ENCODE measurements at places on chromosomes 1 and 21.
A peak's percentile ranks its signal among the peaks of the same experiment; 100 is the strongest.

- no peak for DNase-seq
Observed at GRCh38 chr1:115783311-115783710, 14.8 kb upstream of the CASQ2 start.

DNA sequence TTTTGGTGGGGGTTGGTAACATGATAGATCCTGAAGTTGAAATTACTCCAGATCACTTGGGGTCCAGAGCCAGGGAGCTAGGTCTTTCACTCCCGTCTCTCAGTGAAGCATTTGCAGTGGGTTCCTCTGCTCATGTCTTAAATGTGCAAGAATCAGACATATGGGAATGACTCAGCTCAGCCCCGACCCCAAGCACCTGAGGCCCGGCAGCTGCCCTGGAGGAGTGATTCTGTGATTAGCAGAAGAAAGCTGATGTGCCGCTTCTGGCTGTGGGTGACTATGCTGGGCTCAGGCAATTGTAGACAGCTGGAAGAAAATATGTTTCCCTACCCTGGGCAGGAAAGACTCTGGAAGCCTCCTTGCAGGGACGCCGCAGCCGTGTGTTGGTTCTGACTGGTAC lies 601.7 kb downstream of the NPHP4 start:
- DNase-seq: no peak

DNA sequence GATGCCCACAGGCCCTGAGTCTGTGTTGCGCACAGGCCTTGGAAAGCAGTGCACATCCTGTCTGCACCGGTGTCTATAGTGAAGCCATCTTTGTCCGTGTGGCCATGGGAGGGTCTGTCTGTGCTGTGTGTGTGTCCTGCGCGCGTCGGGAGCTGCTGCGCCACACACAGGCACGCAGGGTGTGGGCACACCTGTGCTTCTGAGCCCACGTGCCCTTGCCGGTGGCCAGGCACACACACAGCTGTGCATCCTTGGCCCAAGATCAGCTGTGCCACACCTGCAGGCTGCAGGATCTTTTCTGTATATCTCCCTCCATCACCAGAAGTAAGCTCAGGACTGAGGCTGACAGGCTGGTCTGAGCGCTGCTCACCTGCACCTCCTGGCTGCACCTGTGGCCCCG lies 3.2 kb upstream of the SAMD11 start:
- no peak for DNase-seq

DNA sequence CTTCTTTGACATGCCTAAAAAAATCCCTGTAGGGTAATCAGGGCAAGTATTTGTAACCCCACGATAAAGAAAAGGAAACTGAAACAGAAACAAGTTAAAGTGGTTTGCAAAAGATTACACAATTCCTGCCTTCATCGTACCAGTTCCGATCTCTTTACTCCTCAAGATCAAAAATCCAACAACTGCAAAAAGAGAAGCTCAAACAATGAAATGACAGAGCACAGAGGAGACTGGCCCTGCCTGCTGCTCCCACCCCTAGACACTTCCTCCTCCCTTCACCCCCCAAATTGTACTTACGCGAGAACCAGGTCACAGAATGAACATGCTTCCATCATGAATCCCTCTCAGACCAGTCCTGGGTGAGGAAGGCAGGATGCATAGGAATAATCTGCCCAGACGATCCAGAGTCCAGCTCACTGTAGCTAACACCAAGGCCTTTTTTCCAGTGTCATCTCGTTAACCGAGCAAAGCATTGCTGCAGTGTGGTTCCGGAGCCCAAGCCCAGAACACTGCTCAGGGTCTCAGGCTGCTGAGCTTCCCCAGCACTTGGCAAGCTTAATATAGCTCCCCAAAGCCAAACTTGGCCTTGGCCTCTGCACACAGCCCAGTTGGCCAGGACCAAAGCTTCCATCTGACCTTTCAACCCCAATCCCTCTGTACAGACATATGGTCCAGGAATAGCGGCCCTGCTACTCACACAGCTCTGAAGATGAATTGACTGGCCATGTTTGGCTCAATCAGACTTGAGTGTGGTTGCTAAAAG lies 20.3 kb downstream of the RXRG start:
- no peak for DNase-seq

GRCh38 chr1:1132042-1132950 lies 16.4 kb upstream of the C1orf159 start:
- DNase-seq: no peak

GRCh38 chr1:114346480-114347029 lies 164.4 kb downstream of the TRIM33 start:
- DNase-seq: peak; percentile 80

- DNase-seq: no peak
Observed at GRCh38 chr1:171220081-171220420, 28.2 kb upstream of the FMO1 start.

- peak; percentile 27 for DNase-seq
Observed at GRCh38 chr1:186605762-186606350, 74.4 kb downstream of the PTGS2 start.

GRCh38 chr1:232905331-232906034 lies 44.9 kb upstream of the NTPCR start:
- no peak for DNase-seq

GRCh38 chr1:153679337-153680119 lies 1.0 kb downstream of the NPR1 start:
- DNase-seq: no peak

DNA sequence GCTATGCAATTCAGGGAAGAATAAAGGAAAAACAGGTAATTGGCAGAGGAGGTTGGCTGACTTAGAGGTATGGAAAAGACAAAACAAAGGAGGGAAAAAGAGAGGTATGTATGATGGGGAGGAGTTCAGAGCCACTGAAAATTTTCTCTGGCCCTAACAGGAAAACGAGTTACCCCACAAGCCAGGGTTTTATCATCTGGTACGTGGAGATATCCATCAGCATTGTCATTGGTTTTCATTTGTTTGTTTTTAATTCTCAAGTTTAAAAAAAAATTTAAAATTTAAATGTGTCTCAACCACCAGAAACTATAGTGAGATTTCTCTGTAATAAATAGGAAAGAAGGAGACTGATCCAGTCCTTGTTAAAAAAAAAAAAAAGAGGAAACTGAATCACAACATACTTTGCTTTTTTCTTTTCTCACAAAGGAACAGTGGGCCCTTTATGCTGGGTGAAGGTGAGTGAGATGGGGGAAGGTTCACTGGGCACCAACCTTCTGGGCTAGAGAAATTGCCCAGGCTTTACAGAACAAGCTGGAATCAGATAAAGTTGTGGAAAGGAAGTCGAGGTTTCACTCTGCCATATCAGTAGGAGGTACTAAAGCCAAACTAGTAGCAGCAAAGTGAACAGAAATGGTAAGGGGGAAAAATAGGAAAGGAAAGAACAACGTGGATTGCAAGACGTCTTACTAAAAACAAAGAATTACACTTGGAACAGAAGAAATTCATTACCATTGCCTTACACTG lies 2.7 kb downstream of the IFNAR2 start:
- no peak for DNase-seq

GRCh38 chr1:151713044-151713443 lies 3.6 kb downstream of the CELF3 start:
- DNase-seq: no peak

GRCh38 chr1:212228076-212228475 lies 57.1 kb upstream of the PPP2R5A start:
- DNase-seq: no peak

DNA sequence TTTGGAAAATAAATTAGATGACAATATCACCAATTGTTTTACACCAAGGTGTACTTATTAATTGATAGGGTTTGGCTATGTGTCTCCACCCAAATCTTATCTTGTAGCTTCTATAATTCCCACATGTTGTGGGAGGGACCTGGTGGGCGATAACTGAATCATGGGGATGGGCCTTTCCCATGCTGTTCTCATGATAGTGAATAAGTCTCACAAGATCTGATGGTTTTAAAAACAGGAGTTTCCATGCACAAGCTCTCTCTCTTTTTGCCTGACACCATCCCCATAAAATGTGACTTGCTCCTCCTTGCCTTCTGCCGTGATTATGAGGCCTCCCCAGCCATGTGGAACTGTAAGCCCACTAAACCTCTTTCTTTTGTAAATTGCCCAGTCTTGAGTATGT lies 131.0 kb upstream of the LMO4 start:
- no peak for DNase-seq

DNA sequence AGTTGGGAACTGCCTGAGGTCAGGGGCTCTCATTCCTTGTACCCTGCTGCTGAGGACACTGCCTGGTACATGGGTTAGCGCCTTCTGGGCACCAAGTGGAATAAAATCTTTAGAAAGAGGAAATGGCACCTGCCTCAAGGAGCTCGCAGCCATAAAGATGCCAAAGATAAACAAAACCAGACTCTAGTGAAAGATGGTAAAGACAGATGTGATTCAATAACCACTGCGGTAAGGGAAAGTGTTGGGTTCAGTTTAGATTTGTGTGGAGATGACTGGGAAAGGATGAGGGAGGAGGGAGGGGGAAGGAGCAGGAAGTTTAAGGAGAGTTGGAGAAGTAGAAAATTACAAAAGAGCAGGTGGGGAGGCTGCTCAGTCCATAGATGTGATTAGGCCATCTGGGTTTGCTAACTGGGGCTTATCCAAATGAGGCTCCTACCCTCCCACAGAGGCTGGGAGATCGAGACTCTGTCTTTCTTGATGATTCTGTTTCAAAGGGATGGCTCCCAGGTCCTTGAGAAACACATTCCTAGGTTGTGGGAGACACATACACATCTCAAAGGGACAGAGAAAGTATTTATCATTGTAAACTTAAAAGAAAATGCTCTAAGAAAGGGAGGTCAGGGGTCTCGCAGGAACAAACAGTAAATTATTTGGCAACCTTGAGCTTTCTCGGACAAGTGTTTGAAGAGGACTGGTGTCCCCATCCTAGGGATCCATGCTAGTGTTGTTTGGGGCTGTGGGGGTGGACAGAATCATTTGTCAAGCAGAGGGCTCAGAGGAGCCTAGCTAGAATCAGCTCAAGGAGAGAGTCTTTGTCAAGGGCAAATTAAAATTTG lies 65.7 kb upstream of the MORC3 start:
- DNase-seq: no peak

DNA sequence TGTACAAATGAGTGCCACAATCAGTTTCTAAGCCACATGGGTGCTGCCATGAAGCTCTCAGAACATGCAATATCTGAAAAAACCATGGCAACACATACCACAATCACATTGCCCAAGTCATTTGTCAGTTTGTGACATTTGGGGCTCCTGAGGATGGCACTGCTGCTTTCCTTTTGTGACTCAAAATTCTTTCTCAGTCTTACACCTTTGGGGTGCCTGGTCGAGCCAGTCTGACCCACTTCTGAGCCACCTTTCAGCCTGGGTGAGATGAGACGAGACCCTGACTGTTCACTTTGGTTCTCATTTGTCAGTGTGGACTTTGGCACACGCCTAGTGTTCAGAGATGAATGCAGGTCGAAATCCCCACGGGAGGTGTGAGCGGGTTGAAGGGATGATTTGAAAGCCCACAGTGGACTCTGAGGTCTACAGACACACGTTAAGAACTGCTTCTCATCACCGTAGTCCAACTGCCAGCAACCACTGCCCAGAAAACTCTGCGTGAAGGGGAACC lies 8.0 kb downstream of the BATF3 start:
- no peak for DNase-seq

- DNase-seq: no peak
Observed at GRCh38 chr1:19648689-19649088, 4.6 kb downstream of the NBL1 start.

- DNase-seq: no peak
Observed at GRCh38 chr1:28412731-28413130, 43.2 kb downstream of the PHACTR4 start.

- DNase-seq: no peak
Observed at GRCh38 chr1:211741116-211741515, 65.7 kb upstream of the NEK2 start.

- DNase-seq: no peak
Observed at GRCh38 chr1:202274611-202275010, 67.1 kb downstream of the UBE2T start.

DNA sequence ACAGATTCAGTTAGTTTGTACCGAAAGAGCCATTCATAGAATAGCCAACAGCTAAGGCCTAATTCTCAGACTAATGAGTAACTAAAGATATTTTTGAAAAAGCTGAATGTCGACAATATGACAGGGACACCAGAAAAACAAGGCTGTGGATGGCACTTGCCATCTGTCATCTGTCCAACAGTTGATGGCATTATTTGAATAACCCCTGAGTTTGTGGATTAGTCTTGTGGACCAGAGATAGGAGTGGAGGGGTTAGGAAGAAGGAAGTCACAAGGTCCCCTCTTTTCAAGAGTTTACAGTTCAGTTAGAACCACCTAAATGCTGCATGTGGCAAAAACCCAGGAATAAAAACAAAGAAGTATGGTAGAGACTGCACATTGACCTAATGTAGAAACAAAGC lies 356.5 kb upstream of the DUSP10 start:
- no peak for DNase-seq

DNA sequence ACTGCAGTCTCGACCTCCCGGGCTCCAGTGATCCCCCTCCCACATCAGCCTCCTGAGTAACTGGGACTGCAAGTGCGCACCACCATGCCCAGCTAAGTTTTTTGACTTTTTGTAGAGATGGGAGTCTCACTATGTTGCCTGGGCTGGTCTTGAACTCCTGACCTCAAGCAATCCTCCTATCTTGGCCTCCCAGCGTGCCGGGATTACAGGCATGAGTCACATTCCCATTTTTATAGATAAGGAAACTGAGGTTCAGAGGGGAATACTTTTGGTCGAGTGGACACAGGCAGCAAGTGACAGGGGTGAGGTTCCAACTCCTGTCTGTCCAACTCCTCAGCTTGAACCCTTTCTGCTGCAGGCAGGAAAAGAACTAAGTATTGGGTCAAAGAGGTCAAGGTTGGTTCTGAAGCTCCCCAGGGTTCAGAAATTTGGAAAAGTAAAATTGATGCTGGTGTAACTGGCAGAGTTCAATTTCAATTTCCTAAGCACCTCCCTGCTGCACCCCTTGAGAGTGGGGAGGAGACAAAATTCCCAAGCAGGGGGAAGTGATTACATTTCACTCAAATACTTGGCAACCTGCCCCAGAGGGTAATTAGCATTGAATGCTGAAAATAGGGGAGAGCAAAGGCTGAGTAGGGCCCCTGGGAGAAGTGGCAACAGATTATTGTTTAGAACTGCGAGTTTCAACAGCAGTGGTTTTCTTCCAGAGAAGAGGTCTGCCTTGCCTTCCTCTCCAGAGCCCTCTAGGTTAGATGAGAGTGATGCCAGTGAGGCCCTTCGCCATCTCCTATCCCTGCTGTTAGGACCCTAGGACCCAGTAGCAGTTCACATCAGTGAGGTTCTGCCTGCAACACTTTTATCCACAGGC lies 17.5 kb upstream of the ALPL start:
- DNase-seq: no peak

- DNase-seq: no peak
Observed at GRCh38 chr1:46134660-46135331, 2.4 kb upstream of the PIK3R3 start.

- no peak for DNase-seq
Observed at GRCh38 chr1:197103300-197103699, 36.2 kb upstream of the F13B start.

- no peak for DNase-seq
Observed at GRCh38 chr1:64502931-64503330, 33.0 kb downstream of the CACHD1 start.

GRCh38 chr1:24503059-24503751 lies 569 bp downstream of the RCAN3 start:
- no peak for DNase-seq

All from GM12864 (cell line).